Activated CD4-positive, alpha-beta T cell treated with anti-CD3 and anti-CD28 coated beads for 1 hour (primary cell): ENCODE measurements at places on chromosomes 5 and 9.

DNA sequence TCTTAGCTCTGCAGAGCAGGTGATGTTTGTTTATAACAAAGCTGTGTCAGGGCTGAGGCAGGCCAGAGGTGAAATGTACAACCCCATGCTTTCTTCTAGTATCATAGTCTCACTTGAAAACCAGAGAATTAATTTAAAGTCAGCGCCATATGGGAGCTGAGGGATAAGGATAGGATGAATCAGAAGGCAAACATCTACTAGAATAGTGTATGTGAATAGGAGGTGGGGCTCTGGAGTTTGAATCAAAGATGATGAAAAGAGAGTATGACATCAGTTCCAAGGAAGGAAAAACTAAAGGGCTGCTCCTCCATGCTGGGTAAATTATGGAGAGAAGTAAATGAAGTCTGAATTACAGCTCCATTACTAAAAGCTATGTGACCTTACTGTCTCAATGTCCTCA lies 441.5 kb downstream of the RASEF start:
- DNase-seq: no peak

- no peak for DNase-seq
These were observed 141.9 kb upstream of the SLC12A2 start for GRCh38 chr5:127941646-127942045.

- no peak for DNase-seq
These were observed 130.4 kb upstream of the RAI14 start for GRCh38 chr5:34525761-34526160.

DNA sequence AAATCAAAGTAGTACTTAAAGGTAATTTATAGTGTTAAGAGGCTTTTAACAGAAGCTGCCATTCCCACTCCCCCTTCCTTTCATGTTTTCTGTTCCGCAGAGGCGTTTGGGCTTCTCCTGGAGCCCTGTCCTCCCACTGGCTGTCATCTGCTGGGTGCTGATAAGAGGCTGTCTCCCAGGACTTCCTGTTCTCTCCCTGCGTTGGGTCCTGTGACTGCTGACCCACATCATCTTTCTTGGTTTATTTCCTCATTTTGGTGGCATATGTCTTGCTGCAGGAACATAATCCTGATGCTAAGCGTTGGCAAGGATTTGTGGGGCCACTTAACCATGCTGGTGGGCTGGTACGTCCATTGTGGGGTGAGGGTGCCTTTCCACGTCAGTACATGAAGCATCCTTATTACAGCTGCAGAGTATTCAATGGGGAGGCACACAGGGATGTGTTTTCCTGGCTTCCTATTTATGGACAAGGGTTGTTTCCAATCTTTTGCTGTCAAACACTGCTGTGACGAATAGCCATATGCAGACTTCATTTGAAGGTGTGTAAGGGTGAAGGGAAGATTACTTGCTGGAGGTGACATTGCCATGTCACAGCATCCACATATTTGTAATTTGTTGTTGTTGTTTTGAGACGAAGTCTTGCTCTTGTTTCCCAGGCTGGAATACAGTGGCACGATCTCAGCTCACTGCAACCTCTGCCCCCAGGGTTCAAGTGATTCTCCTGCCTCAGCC lies 22.3 kb upstream of the RNF130 start:
- DNase-seq: no peak

GRCh38 chr5:9466697-9467096 lies 79.2 kb downstream of the SEMA5A start:
- DNase-seq: no peak

- no peak for DNase-seq
These were observed 351.9 kb upstream of the TNC start for GRCh38 chr9:115469841-115470240.

DNA sequence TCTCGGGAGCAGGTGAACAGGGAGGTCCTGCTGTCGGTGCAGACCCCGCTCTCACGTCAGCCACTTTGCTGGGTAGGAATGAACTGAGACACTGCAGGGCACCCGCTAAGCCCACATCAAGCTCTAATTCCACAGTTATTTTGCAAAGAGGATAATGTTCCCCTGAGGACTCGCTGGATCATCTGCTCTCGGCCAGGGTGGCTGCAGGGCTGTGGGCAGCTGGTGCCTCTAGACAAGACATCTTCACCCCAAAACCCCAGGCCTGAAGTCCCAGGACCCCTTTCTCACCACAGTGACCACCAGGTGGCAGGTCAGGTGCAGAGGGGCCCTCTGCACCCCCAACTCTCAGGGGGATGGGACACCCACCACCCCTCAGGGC lies 135.1 kb upstream of the PPP1R26 start:
- no peak for DNase-seq

GRCh38 chr5:39826051-39826450 lies 401.3 kb upstream of the DAB2 start:
- DNase-seq: no peak

- DNase-seq: no peak
These were observed 76.2 kb upstream of the IL6ST start for GRCh38 chr5:56070851-56071465.

- DNase-seq: no peak
These were observed 11.4 kb upstream of the DUSP1 start for GRCh38 chr5:172782169-172783039.

DNA sequence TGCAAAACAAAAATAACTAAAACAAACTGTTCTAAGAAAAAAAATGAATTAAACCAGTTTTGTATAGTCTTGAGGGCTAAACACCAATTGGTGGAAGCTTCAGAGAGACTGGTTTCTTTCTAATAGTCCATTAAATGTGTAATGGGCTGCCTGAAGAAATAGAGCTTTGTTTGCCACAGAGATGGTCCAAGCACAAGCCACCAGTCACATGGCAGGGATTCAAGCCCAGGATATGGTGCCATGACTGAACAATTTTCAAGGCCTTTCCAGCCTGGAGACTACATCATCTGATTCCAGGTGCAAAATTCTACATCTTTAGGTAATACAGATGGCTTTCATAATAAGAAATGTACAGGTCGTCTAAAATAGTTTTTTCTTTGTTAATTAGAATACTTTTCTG lies 355.3 kb downstream of the NR2F1-AS1 start:
- no peak for DNase-seq

DNA sequence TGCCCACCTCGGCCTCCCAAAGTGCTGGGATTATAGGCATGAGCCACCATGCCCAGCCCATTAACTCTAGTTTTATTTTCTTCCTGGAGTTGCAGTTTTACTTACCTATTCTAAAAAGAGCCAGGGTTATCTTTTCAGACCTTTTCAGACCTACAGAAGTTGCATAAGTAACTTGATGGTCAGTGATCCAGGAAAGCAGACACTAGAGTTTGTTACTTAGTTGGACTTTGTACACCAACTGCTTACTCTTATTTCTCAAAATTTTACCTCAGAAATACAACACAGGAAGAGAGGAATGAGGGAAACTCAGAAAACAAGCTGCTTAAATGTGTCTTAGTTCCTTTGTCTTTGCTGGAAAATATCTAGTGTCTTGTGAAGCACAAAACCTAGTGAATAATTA lies 25.4 kb downstream of the RAD23B start:
- no peak for DNase-seq

DNA sequence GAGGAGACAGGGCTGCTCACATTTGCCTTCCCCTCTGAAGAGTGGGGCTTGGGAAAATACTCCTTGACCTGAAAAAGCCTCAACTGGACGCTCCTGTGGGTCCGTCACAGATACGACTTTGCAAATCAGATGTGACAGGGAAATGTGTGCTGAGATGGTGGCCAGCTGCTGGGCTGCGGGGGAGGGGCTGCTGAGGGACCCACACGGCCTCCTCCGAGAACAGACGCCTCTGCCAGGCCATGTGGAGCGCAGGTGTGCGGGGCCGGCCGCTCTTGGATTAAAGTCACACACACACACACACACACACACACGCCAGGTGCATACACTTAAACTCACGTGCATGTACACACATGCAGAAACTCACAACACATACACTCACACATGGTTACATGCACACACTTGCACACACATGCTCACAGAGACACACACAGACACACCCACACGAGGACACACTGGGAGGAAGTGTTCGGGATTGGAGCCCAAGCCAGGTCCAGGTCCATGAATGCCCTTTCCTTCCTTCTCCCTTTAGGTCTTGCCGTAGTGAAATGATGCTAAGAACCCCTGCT lies 167.4 kb downstream of the GAPVD1 start:
- no peak for DNase-seq

GRCh38 chr5:135488727-135489465 lies 36.7 kb upstream of the TIFAB start:
- DNase-seq: no peak

GRCh38 chr5:159905496-159905895 lies 10.8 kb upstream of the ADRA1B start:
- no peak for DNase-seq

GRCh38 chr9:107078061-107078460 lies 205.0 kb upstream of the RAD23B start:
- no peak for DNase-seq

DNA sequence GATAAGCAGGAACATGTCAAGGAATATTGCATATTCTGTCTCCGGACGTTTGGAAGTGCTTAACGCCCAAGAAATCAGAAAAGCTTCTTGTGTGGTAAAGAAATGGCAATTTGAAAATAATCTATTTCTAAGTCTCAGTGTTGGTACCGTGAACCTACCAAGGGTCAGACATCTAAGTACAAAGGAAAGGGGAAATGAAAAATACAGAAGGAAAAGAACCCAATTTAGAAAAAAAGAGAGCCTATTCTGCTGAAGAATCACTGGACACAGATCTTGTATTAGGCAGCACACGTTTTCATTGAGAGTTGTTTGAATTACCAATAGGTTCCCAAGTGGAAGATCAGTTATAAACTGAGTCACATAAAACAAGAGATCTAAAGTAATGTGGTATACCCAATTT lies 46.9 kb upstream of the CEP78 start:
- DNase-seq: no peak

DNA sequence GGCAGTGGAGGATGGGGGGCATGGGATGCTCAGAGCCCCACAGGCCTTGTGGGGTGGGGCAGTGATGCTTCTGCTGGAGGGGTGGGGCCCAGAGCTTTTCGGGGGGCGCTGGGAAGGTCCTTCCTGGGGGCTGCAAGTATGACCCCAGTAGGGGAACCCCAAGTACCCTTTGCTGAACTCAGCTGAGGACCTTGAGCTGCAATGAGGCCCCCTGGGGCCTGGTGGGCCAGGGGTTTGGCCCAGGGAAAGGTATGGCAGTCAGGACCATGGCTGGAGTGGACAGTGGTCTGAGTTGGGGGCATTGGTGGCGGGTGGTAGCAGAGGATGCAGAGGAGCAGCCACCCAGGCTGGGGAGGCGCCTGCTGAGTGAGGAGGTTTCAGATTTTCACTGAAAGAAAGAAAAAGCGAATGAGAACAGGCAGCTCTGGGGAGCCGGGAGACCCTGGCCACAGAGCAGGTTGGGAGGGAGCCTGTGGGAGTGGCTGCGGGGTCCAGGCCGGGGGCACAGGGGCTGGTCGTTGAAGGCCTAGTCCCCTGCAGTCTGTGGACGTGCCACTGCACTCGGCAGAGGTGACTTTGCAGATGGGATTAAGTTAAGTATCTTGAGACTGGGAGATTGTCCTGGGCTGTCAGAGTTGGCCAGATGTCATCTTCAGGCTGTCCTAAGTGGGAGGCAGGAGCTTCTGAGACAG lies 19.2 kb downstream of the WNK2 start:
- no peak for DNase-seq

DNA sequence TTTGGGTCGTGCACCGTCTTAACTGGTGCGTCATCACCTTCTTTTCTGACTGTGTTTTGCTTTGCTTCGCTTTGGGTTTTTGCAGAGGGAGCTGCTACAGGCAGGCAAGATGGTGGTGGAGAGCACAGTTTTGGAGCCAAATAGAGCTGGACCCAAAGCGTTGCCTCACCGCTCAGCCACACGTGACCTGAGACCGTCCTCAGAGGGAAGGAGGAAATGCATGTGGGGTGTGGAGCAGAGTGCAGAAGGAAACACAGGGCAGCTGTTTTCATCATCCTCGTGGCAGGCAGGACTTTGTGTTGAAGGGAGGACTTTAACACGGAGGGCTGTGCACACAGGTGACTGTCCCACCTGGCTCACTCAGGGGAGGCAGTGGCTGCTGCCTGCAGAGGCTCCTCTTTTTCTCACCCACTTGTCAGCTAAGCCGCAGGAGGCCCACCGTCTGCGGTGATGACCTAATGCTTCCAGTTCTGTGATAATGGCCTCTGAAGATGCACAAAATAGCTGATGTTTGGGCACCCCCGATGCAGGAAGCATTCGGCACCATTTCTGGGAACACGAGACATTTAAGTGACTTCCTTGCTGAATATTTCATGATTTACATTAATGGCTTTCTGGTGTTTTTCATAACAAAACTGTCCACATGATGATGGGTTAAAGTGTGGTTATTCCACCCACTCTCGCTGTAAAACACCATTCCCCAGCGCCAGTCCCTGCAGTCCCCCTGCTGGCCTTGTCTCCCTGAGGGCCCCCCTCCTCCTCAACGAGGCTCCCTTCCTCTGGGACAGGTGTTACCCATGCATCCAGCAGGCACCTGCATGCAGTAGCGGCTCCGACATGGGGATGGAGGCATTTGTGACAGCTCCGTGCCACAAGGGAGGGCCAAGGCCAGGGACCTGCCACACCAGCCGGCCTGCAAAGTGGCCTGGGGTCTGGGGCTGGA lies 12.4 kb upstream of the UBAC1 start:
- no peak for DNase-seq

GRCh38 chr5:135426102-135427082 lies 20.8 kb downstream of the DCANP1 start:
- DNase-seq: no peak

DNA sequence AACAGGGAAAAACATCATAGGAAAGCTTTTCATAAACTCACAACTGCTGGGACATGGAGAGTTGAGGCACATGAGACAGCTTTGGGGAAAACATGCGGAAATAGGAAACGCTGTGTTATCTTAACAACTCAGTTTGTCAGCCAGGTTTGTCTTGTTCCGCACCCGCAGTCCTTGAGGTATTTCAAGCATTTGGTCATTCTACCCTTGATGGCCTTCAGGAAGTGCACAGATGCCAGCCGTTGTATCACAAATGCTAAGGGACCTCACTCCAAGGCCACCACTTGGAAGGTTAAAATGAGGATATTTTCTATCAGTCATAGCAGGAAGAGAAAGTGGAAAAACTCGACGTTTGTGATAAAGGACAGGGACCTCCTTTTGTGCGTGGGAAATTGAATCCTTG lies 83.8 kb downstream of the TRIO start:
- DNase-seq: no peak

GRCh38 chr9:116153765-116154333 lies at the start of gene PAPPA:
Gene PAPPA (plus strand): TSS chr9:116153791. CDS start chr9:116154173, 382 bp downstream.
- no peak for DNase-seq

DNA sequence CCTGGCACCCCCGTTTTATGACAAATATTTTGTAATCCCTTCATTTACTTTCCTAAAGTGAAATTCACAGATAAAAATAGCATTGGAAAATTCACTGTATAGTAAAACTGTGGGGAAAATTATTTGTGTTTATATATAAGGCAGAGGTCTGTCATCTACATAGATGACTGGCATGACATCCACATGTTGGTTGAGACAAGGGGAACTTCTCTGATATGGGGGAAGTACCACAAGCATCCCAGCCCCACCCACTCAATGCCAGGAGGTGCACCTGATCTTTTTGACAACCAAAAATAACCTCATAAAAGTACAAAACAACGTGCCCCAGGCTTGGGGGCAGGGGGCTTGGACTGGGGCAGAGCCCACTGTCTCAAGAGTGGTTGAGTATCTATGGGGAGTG lies 6.3 kb upstream of the TDRD7 start:
- no peak for DNase-seq
